ENCODE measurements at places on chromosomes 4 and X.

DNA sequence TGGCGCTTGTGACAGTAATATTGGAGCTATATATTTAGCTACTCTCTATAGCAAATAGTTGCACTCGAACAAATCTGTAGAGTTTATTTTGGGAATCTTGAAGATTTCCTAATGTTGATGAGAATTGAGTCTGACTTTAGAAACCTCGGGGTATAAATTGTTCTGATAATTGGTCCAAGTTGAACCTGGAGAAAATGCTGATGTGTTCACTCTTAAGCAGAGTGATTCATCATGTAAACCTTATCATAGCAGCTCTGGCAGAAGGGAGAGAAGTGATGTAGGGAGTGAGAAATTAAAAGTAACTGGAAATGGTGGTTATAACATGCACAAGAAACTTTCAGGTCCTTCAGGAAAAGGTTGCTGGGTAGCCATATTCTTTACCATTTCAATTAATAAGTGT lies 16.4 kb upstream of the SLC4A4 start:
- DNase-seq, result no peak

GRCh38 chrX:19358521-19358920 lies 14.8 kb downstream of the PDHA1 start:
- DNase-seq, result no peak

DNA sequence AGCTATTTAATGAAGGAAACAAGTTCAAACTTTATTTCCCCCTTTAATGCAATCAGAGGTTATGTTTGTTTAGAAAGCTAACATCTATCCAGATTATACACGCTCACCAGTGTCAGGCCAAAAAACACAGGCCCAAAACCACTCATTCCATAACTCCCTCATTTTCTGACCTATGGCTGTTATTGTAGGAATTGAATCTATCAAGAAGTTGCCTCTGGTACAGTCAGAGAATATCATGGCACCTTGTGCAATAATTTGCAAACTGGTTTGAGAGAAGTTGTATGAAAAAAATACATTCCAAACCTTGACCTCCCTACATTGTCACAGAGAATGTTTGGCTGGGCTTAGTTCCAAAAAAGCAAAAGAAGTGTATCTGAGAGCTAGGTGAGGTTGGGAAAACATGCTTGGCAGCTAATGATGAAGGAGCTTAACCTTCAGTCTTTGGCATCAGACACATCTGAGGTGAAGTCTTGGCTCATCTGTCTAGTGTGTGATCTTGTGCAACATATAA lies 591.0 kb downstream of the ANKRD50 start:
- no peak for DNase-seq

- no peak for DNase-seq
Observed at GRCh38 chrX:110133735-110134370, 130.9 kb downstream of the TMEM164 start.

GRCh38 chr4:89482251-89482650 lies 174.7 kb upstream of the GPRIN3 start:
- no peak for DNase-seq

Data from neural crest cell (in vitro differentiated cells).